ENCODE measurements at places on chromosomes 1 and 21. TPM values are rescaled to one million over a fixed set of nuclear protein-coding genes. Genes with fewer than 3 reads are reported as not detected.

- no peak for DNase-seq
These were observed 377.4 kb downstream of the RRAGC start for GRCh38 chr1:38481871-38482826.

DNA sequence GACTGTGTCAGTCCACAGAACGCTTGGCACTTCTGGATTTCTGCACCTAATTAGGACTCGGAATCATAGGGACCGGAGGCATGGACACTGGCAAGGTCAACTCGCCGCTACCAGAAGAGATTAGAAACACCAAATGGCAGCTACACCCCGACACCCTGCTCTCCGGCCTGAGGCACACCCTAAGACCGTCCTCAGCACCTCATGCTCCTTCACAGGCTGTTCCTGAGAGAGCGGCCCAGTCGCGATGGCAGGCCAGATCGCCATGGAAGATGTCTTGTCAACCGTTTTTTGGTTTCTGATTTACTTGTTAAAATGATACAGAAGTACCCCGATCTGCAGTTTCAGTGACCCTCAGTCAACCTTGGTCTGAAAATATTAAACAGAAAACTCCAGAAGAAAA is 46.8 kb downstream of the NPHP4 start:
- DNase-seq, result peak; percentile 20

The POU3F1 gene
- total RNA-seq, result 2.8 TPM

DNA sequence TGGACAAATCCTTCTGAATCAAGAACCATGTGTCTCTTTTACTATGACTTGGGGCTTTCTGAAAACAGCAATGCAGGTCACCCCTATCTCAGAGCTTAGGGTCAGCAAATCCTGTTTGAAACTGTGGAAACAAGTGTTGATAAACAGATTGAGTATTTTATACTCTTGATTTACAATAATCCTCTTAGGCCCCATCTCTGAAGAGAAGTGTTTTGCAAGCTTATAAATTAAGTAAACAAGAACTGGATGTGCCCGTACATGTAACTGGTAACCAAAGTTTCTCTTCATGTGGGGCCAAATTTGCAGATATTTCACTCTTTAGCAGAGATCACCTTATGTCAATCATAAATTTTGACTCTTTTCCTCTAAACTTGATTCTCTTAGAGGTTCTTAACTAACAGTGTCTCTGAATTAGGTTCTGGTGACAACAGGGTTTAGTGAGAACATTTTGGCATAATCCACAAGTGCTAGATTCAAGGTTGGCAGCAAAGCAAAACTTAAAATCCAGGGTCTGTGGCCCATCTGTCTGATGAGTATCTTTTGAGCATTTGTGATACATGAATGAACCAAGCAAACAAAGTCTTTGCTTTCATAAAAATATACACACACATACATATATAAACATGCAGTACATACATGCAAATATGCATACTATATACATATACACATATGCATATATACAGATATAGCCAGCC is 183.0 kb upstream of the HOOK1 start:
- no peak for DNase-seq

GRCh38 chr1:206867716-206868115 is 2.3 kb downstream of the IL20 start:
- no peak for DNase-seq

DNA sequence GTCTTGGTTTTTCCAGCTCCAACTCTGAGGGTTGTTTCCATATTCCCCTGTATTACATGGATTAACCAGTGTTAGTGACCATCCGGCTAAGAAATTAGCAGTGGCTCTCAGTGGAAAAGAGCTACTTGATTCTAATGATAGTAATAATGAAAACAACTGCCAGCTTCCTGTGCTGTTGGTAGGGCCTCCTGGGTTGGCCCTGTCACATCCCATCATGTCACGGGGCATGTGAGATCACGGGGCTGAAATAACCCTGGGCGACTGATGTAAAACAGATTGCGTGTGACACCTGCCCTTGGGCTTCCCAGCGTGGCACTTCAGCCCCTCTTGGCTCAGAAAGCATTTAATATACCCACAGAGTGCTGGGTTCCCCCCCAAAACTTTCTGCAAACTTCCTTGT is 149.0 kb downstream of the ROR1 start:
- no peak for DNase-seq
